ENCODE measurements at places on chromosomes 5 and 9.

DNA sequence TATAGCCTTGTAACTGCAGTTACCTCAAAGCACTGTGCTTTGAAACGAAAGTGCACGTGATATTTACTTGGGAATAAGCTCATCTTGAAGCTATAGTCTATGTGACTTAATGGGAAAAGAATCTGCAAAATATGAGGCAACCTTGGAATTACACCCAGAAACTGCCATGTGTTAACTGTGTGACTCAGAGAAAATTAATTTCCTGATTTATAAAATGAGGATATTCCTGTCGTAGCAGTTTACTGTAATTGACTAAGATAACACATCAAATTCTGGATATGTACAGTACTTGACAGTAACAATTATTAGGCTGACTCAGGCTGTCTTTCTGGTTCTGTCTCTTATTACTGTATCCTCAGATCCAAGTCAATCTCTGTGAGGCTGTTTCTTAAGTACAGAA lies 1079.9 kb upstream of the ACO1 start:
- no peak for DNase-seq

- DNase-seq = no peak
These were observed 20.4 kb upstream of the IER5L start for GRCh38 chr9:129198319-129199043.

DNA sequence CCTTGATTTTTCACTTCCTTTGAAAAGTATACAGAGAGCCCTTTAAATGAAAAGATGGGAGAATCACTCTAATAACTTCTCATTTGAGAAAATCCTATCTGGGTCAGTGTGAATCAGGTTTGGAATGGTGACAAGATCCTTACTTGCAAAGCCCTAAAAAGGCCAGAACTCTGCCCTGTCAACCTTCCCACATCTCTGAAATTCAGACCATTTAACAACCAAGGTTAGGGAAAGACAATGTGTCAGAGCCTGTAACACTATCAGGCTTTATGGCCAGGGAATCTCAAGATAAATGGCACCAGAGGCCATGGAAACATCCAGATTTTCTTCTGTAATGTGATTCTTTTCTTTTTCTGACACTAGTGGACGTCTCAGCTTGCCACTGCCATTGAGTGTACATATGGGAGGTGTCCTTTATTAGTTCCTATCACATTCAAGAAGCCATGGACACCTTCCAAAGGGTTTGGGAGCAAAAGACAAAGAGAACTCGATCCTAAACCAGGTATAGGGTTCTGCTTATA lies 165.7 kb upstream of the GPR151 start:
- no peak for DNase-seq

DNA sequence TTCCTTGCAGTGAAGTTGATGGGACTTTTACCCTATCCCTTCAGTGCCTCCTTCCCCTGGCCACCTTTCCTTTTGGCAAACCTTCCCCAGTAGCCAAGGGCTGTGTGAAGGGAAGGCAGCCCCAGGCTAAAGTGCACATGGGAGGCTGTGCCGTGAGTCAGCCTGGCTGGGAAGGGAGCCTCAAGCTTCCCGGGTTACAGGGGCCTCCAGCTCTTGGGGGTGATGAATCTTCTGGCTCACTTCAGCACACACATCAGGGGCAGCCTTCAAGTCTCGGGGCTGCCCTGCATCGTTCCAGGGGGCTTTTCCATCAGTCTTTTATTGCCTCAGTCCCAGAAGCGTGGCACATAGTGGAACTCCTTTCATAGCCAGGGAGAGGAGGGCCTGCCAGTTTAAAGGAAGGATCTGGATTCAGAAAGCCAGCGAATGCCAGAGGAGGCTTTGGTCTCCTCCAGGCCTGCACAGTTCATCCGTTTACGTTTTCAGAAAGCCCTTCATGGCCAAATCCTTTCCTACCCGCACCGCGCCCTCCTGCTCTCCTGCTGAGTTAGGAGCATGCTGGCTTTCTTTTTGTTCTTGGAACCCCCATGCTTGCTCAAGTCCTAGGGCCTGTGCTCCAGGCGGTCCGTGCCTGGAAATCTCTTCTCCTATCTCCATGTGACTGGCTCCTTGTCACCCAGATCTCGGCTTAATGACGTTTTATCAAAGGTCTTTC lies 134.8 kb upstream of the KLF4 start:
- no peak for DNase-seq

GRCh38 chr5:67222243-67223025 lies 25.8 kb upstream of the CD180 start:
- DNase-seq = no peak

DNA sequence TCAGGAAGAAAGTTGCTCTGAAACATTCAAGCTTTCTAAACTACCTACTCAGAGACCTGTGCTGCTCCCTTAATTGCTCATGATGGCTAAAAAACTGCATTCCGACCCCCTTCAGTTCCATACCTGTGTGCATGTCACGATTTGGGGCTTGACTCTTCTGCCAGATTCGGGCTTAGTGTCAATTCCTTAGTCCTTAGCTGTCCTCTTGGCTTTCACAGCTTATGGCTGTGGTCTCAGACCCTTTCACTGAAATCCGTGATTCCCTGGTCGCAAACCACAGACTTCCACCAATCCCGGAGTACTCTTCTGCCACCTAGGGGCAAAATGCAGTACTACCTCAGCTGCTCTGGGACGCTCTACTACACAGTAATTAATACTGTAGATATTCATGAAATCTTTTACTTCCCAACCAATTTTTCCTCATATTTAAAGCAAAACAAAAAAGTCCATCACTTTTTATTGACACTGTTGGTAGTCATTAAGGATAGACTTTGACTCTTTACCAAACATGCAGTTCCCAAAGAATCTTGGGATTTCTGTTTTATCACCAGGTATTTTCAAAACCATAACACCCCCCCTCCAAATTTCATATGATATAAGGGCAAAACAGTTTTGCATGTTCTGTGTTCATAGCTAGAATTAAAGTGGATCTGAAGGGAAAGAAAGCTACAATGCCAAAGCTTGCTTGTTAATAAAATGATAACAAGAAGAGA lies 617.4 kb downstream of the SLCO4C1 start:
- DNase-seq = no peak

DNA sequence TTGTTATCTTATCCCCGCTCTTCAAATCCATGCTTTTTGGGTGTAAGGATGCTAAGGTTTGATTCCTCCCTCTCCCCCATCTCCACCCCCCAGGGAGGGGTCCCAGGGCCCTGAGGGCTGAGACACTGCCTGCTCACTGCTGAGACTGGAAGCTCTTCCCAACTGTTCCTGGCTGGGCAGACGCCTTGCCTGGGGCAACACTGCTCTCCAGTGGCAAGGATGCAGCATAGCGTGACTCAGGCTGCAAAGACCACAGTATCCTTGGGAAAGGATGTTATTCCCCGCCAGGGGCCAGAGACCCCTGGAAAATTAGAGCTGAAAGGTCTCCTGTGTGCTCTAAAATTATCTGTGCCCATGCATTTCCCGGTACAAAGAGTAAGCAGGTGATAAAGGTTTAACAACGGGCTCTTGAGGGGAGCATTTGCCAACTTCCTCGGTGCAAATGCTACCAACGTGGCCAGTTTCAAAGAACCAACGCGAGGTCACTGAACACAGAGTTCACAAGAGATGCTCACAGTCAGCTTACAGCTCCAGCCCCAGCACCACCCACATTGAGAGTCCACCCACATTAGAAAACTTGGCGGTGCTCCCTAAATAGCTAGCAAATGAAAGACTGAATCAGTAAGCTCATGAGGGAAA lies 271.9 kb downstream of the NSG2 start:
- no peak for DNase-seq

- no peak for DNase-seq
These were observed 235.0 kb downstream of the ACTL7B start for GRCh38 chr9:108620767-108621166.

DNA sequence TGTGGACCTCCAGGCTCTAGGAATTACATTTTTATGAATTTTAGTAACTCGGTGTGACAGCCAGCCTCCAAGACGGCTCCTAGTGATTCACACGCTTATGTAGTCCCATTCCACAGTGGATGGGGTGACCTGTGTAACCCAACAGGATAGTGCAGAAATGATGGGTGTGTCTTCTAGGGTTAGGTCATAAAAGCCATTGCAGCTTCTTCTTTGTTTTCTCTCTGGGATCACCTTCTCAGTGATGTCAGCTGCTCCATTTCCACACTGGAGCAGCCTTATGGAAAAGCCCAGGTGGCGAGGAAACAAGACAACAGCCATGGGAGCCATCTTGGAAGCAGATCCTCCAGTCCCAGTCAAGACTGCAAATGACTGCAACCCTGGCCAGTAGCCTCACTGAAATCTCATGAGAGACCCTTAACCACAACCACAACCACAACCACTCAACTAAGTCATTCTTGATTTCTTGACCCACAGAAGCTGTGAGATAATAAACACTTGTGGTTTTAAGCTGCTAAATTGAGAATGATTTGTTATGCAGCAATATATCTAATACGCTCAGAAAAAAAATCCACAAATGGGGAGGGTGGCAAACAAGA lies 5.1 kb upstream of the GNPDA1 start:
- no peak for DNase-seq

DNA sequence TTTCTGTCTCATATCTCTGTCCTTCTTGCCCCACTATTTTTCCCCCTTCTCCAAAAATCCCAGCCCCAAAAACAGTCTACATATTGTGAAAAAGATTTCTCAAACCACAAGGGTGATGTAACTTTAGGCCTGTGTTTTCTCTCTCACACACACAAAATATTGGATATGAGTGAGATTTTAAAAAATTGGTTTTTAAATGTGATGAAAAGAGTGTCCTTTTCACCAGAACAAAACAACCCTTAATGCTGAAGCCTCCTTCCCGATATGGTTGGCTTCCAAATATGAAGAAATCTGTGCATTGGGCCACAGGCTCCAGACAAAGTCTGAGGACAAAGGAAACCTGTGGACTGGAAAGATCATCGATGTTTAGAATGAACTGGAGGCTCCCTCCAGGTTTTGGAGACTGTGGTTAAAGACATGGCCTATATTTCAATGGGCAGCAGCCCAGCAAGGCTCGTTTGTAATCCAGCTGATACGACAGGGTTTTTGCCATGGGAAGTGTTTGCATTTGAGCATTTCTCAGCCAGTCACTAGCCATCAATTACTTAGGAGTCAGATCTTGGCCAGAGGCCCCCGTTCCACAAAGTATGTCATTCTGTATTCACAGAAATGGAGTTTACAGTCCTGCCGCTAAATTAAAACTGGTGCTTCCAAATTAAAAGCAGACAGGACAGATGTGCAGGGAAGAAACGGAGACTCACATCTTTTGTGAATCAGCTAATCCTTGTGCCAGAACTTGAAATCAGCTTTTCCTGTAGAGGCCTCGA lies 546.3 kb downstream of the EBF1 start:
- DNase-seq = no peak

DNA sequence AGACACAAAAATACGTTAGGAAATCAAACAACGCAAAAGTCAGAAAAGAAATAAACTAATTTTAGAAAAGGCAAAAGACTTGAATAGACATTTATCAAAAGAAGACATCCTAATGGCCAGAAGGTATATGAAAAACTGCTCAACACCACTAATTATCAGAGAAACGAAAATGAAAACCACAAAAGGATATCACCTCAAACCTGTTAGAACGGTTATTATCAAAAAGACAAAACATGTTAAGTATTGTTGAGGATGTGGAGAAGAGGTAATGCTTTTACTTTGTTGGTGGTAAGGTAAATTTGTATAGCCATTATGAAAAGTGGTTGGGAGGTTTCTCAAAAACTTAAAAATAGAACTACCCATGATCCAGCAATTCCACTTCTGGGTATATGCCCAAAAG lies 230.0 kb upstream of the RGMB start:
- DNase-seq = no peak

DNA sequence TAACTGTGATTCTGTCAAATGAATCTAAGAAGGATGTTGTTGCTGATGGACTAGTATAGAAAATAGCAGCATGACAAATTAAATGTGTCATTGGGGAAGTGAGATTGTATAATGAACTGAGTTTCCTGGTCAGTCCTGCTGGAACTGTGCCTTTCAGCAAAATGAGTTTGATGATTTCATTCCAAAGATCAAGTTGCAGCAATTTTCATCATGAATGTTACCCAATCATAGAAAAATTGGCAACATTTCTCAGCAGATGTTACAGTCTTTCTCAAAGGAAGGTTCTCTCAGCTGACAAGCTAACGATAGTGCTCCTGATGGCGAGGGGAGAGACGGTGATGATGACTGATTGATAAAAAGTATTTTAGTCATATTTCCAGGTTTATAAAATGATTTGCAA lies 10.7 kb downstream of the PCDHAC2 start:
- DNase-seq = no peak

DNA sequence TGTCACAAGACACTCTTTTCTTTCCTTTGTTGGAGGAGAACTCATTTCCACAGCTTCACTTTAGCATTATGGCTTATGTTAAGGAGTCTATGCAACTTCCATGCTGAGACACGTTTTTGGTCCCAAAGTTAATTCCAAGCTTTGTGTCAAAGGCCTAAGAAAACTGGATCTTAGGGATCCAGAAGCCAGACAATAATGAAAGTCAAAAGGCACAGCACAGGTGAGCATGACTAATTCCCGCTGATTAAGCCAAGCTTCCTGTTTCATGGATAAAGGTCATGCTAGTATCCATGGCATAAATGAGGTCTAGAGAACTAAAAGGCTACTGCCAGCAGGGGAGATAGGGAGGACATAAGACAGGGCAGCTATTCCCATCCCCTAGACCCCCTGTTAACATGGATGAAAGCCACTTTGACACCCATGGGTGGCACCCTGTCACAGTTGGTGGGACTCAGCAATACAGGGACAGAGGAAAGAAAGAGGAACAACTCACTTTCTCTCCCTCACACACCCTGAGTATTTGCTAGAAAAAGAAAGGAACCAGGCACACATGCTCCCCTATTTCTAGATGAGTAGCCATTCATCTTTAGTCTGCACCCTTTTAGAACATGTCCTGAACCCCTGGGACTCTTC lies 438.1 kb upstream of the CDH9 start:
- DNase-seq = no peak

- no peak for DNase-seq
These were observed 73.5 kb upstream of the LRRTM2 start for GRCh38 chr5:138948471-138949222.

- no peak for DNase-seq
These were observed 725.0 kb downstream of the PRELID2 start for GRCh38 chr5:145110181-145110580.

- DNase-seq = no peak
These were observed 213.7 kb downstream of the DRD1 start for GRCh38 chr5:175230299-175230698.

GRCh38 chr9:130092910-130093309 lies 39.2 kb downstream of the GPR107 start:
- DNase-seq = no peak

Data from stimulated activated CD8-positive, alpha-beta memory T cell treated with anti-CD3 and anti-CD28 coated beads, Interleukin-12 subunit alpha, Interleukin-12 subunit beta, amount 100 ng/mL, for 4 hours (primary cell).